ENCODE measurements at places on chromosomes 16 and 17.

GRCh38 chr16:25257956-25258860, 563 bp upstream of the ZKSCAN2 start:
- DNase-seq = peak; percentile 51

GRCh38 chr16:86993426-86994110, 323.6 kb downstream of the C16orf95 start:
- no peak for DNase-seq

DNA sequence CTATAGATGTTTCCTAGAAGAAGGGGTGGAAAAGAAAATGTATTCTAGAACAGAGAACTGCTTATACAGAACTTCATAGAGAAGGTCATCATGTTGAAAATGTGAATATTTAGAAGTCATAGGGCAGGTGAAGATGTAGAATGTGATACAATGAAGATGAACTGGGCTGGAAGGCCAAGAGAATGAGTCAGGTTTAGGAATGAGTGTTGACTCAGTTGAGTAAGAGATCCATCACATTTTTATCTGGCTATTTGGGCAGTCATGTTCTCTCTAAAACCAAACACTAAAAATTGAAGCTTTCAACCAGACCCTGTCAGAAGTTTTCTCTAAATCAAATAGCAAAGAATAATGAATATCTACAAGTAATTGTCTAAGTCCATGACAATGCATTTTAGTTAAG, 660.5 kb downstream of the KCNJ2 start:
- DNase-seq = no peak

DNA sequence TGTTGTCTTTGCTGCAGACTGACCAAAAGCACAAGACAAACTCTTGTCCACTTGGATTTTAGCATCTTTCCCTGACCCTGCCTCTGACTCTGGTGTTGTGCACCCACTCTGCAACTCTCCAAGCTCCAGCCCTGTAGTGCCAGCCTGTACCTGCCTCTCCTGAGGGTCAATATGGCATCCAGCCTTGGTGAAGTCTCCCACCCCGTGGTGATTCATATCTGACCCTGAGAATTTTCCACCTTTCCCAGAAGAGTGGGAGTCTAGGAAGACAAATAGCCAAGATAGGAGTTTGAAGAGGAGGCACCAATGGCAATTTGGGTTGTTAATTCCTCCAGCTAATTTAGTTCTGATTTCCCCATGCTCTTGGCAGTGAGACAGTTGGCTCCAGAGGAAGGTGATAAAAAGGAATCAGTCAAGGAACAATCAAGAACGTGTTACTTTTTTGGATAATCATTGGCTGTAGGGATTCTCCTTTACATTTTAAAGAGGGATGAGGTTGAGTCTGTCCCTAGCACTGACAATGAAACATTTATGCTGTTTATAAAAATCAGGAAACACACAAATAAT, 416.0 kb downstream of the MAF start:
- DNase-seq = no peak

DNA sequence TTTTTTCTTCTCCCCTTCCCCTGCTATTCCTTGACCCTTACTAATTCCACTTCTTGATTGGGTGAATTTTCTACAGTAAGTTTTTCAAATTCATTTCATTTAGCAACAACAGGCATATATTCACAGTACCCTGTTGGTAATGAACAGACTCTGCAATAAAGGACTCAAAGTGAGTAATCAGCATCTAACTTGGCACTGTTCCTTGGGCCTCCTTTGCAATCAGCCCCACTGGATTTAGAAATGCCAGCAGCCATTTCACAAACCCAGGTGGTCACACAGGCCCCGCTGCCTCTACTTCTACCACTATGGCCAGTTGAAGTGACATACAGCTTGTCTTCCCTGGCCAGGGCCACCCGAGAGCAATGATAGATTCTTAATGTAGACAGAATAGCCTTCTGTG, 113.8 kb downstream of the CYB561 start:
- no peak for DNase-seq

DNA sequence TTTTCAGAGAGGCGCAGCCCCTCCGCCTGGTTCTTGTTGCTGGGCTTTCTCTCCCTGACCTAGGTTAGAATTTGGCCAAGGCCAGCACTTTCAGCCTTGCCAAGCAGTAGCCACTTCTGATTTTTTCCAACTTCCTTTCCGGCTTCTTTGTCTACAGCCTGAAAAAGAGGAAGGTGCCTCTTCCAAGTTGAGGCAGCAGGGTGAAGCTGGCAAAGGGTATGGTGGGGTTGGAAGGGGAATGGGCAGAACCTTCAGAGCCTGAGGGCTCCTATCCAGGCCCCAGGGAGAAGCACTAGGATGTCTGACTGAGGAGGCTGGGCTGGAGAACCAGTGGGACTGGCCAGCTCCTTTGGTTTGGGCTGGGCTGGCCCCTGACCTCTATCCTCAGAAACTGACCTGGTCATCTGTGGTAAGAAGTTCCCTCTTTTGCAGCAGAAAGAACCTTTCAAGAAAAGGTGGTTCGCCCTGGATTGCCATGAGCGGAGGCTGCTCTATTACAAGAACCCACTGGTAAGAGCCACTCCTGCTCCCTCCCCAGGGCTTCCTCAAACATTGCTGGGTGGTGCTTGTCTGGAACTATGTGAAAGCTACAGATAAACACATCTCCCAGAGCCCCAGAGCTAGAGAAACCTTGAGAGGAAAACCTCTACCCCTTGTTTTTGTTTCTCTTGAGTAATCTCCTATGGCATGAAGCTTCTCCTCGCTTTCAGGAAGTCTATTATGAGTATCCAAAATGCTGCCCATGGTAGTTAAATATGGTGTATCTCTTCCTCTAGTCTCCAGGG, 16.6 kb upstream of the RNF135 start:
- DNase-seq = no peak

GRCh38 chr17:43769859-43770258, 8.9 kb downstream of the DUSP3 start:
- no peak for DNase-seq

DNA sequence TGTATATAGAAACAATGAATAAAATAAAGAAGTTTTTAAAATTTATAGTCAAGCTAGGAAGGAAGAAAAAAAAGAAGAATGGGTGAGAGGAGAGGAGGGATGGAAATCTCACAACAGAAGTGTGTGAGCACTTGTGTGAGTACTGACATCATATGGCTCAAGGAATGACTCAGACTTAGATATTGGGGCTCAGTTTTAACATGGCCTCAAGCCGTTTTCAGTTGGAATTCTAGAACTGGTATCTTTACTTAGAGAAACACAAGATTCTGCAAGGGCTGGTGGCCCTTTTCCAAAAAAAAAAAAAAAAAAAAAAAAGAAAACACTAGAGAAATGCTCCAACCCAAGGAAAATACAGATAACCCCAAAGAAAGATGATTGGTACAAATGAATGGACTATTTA, 55.1 kb downstream of the STXBP4 start:
- DNase-seq = no peak

DNA sequence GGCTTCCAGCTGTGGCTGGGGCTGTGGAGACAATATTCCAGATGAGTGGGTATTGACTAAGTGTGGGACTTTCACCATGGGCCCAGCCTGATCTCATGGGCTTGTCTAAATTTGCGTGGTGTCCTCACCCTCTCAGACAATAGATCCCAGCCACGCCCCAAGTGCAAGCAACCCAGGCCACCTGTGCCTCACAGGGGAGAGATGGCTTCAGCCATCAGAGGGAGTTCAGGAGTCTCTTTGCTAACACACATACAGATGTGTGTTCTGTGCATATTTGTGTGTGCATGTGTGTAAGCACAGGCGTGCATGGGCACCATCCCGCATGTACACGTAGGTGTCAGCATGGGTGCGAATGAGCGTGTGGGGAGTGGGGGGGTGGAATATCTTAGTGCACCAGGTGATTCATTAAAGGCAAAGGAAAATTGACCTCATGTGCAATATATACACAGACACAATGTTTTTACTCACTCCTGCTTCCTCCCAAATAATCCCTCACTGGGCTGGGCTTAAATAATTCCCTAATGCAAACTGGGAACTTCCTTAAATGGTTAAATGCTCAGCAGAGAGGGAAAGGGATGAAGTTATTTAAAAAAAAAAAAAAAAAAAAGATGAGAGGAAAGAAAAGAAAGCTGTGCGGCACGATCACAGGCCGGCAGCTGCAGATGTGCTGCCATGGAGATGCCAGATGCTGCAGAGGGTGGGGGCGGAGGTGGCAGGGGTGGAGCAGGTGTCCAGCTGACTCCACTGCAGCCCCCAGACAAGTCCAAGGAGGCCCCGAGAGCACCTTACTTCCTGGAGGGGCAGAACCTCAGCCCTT, 24.0 kb upstream of the CDC42EP4 start:
- no peak for DNase-seq

DNA sequence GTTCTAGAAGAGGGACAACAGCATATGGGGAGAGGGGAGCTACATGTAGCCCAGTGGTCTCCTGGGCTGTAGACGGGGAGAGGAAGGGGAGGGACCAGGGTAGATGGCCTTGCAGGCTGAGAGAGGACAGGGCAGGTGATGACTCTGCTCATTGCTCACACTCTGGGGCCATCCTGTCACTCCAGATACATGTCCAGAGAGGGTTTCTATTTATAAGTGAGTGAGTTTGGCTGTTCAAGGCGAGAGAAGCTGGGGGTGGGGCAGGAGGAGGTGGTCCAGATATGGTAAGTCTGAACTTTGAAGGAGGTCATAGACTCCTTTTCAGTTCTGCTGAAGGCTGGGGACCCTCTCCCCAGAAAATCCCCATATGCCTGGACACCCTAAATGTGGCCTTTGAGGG, 22.2 kb downstream of the CACNA1G start:
- no peak for DNase-seq

GRCh38 chr17:66372182-66372581, 69.8 kb downstream of the PRKCA start:
- no peak for DNase-seq

DNA sequence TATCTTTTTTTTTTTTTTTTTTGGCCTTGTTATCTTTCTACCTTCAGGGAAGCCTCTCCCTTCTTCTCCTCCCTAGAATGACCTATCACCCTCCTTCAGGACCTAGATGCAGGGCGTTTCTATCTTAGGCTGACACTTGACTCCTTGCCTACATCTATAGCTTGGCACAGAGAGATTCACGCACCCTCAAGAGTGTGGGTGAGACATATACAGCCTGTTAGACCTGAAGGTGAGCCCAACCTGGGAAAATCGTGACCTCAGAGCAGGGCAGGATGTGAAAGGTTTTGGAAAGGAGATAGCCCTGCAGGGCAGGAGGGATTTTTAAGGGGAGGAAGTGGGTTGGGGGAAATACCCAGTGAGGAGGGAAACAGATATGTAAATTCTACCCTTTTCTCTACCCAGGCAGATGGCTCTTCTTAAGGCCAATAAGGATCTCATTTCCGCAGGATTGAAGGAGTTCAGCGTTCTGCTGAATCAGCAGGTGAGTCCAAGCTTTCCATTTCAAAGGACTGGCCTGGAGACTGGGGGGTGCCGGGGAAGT, at the start of gene AHSP:
Gene AHSP (plus strand): TSS at position 167 of the 541 bp plus-strand sequence. CDS start 240 bp downstream, at position 407.
- no peak for DNase-seq

DNA sequence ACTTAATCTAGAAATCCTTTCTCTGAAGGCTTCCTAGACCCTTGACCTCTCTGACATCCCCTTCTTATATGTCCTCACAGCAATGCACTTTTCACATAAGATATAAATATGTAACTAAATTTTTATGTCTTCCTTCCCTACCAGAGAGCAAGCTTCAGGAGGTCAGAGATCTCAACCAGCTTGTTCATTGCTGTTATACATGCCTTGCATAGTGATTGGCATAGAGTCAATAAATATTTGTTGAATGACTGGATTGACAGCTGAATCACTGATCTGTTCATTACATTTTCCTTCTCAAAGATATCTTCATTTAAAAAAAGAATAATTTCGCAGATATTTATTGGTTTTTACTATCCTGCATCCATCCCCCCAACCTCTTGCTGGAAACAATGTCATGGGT, 29.5 kb downstream of the HYDIN start:
- DNase-seq = no peak

DNA sequence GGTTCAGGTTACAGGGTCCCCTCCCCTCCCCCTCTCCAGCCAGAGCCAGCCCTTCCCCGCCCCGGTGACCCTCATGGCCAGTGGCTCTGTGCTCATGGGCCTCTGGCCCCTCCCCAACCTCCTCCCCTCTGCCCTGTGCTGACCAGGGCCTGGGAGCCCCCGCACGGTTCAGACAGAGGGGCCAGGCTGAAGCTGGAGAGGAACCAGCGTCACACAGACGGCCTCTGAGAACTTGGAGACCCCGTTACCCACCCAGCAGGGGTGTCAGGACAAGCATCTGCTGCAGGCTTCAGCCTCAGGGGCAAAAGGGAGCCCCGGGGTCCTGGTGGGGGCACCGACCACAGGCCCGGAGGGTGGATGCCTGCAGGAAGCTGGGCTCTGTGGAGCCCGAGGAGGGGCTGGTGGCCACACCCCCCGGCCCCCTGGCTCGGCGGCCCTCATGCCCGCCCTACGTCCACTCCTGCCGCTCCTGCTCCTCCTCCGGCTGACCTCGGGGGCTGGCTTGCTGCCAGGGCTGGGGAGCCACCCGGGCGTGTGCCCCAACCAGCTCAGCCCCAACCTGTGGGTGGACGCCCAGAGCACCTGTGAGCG, at the start of gene WFIKKN1:
Gene WFIKKN1 (plus strand): TSS at position 171 of the 591 bp plus-strand sequence. CDS start 269 bp downstream, at position 440.
- DNase-seq = no peak

DNA sequence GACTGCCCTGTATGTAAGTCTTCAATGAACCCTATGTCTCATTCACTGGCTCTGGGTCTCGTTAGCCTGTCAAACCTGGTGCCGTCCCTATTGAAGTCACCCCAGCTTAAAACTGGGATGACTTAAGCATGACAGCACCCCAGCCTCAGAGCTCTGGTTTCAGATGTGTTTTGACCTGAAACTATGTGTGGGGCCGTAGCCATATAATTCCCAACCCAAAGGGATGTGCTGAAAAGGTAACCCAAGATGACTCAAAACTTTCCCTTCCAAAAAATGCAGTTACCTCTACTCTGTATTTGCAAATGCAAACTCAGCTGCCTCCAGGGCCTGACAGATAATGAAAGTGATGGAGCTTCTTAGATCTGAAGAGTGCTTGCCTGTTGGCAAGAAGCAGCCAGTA, 478.3 kb upstream of the ERCC4 start:
- DNase-seq = no peak

GRCh38 chr17:81419319-81419885, 24.1 kb downstream of the BAHCC1 start:
- no peak for DNase-seq

DNA sequence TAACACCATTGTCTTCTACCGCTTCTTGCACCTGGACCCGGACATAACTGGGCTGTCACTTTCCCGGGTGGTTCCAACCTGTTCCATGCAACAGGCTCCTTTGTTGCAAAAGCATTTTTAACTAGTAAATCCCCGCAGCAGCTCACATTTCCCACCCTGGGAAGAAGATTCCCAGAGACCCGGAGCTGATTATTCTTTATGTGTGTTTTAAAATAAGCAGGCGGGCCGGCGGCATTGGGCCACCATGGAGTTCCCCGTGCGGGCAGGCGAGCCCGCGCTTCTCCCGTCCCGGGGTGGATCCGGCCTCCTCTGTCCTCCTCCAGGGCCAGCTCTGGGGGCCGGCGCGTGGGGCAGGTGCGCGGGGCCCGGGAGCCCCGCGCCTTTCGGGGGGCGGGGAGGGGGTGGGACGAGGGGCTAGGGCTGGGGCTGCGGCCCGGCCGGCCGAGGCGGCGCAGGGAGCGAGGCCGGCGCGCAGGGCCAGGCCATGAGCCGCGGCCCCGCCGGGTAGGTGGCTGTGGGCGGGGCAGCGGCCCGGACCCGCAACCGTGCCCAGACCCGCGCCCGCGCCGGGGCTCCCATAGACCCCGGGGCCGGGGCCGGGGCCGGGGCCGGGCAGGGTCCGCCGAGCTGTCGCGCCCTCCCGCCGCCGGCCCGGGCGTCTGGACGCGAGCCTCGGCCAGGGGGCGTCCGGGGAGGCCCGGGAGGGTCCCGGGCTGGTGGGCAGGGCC, 1.7 kb downstream of the CRAMP1 start:
- DNase-seq = no peak

- DNase-seq = no peak
Observed at GRCh38 chr16:54928411-54929089, 2.1 kb upstream of the IRX5 start.

All from cerebellar nuclear complex (tissue), 1 donor.